ENCODE measurements at places on chromosomes 7 and 10.

DNA sequence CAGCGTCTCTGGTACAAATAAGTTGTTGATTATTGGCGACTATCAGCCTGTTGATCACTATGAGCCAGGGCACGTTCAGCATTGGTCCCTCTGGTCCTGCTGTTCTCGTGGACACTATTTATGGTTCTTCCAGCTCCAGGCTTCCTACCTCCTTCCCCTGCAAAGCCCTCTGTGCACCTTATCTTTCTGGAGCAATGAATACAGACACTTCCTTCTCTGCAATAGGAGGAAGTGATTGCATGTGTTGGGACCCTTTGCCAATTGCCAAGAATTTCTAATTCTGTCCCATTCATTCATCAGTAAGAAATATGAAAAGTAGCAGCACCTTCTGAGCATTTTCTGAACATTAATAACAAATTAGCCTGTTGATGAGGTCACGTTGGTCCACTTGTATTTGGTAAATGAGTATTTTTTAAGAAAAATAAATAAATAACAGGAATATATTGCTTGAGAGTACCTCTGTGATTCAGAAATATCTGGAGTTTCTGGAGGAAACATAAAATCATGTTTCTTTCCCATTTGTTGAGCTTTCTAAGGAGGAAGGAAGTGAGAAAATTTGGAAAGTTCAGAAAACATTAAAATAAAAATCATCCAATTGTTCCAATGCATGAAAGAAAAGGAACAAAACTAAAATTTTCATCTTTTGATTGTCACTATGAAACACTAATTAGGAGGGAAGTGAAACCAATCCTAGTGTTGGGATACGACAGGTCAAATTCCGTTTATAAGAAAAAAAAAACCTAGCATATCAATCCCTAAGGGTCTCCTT is 259.1 kb upstream of the KLF6 start:
- no peak for ATAC-seq

GRCh38 chr7:18530224-18531179 is 35.0 kb downstream of the HDAC9 start:
- ATAC-seq = peak; percentile 91

- ATAC-seq = no peak
Observed at GRCh38 chr10:88835910-88836221, 15.8 kb downstream of the ANKRD22 start.

- ATAC-seq = peak; percentile 78
Observed at GRCh38 chr7:130560972-130561371, 69.1 kb downstream of the MEST start.

- ATAC-seq = no peak
Observed at GRCh38 chr7:131629217-131629882, 72.9 kb upstream of the PODXL start.

- ATAC-seq = no peak
Observed at GRCh38 chr10:70169649-70170364, 507 bp downstream of the SAR1A start.

DNA sequence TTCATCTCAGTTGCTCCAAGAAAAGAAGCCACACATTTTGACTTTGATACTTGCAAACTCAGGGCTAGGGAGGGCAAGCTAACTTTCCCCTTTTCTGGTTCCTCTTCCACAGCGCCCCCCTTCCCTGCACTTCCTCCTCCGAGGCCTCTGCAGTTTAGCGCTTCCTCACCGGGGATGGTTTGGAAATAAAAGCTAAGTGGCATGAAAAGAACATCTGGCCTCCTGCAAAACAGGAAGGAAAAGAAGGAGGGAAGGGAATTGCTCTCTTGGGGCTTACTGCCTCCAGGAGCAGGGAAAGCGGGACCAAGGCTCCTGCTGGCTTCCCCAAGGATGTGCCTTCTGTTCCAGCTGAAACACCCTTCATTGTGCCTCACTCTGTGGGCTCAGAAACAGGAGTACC is 42.3 kb downstream of the PRKCQ start:
- no peak for ATAC-seq

DNA sequence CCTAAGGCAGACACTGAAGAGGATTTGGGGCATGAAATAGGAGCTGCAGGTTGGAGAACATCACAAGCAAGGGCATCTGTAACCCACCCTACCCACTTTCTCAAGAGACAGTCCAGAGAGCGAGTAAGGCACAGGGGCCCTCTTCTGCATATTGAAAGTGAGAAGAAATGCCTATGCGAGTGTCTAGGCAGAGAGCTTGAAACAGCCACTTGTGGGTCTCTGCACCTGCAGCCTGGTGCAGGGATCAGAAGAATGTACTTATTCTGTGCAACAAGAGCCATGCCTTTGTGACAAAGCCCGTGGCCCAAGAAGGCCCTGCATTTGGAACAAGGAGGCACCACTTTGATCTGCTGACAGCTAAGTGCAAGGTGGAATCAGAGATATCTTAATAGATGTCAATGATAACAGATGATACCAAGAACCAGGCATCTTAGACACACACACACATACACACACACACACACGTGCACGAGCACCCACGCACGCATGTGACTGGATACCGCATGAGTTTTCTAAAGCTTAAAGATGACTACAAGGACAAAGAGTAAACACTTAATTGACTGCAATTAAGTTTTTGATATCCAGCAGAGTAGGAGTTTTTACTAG is 89.3 kb downstream of the NPSR1 start:
- no peak for ATAC-seq

- ATAC-seq = no peak
Observed at GRCh38 chr7:85770332-85770731, 583.5 kb upstream of the SEMA3D start.

- no peak for ATAC-seq
Observed at GRCh38 chr7:25849500-25850184, 302.4 kb upstream of the NFE2L3 start.

DNA sequence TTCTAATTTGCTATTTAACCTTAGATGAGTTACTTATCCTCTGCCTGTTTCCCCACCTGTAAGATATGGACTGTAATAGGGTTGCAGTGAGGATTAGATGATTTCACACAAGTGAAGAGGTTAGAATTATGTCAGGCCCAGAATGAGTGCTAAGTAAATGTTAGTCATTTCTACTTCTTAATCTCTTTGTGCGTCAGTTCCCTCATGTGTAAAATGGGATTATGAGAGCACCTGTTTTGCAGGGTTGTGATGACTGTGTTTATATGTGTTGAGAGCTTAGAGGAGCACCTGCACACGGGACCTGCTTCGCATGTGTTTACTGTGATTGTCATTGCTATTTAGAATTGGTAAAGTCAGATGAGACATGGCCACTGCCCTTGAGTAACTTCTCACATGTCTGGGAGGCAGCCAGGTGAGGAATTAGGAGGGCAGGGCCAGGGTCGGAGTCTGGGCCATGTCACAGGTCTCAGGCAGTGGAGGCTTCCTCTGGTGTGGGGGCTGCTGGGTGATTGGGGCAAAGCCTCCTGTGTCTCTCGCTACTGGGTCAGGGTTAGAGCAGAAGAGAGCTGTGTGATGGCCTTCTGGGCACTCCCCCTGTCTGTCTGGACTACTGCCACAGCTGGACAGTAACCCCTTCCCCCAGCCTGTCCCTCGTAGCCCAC is 106.7 kb downstream of the WDFY4 start:
- ATAC-seq = no peak

DNA sequence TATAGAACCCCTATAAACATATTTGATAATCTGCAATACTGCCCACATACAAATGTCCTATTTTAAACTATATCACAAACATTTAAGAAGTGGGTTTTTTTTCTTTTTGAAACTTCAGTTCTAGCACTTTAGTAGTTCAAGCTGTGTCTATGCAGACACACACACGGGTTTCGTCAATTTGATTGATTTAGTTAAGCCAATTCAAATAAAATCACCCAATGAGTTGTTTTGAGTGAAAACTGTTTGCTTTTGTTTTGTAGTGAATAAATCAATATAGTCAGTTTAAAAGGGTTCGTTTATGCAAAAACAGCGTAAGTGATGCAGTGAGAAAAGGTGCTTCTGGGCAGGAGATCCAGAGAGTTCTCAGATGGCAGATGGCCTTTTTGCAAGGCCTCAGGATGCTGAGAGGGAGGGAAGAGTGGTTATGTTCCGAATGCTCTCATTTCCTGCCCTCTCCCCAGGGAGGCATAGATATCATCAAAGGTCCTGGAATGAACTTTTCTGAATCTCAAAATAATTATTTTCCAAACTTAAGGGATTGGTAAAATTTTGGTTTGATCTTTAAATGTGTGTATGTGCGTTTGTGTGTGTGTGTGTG is 102.7 kb downstream of the AGMO start:
- no peak for ATAC-seq

DNA sequence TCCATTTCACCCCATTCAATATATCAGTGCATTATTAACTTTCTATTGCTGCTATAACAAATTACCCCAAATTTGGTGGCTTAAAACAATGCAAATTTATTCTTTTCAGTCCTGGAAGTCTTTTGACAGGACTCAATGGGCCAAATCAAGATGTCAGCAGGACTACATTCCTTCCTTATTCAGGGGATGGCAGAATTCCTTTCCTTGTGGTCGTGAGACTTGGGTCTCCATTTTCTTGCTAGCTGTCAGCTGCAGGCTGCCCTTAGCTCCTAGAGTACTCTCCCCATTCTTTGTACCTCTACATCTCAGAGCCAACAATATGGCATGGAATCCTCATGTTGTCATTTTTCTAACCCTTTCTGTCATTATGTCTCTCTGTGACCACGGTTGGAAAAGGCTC is 310.6 kb downstream of the HDAC9 start:
- ATAC-seq = no peak

GRCh38 chr10:63713191-63714144 is 192.3 kb downstream of the REEP3 start:
- no peak for ATAC-seq

- ATAC-seq = no peak
Observed at GRCh38 chr10:66748217-66748616, 177.6 kb upstream of the LRRTM3 start.

GRCh38 chr7:105905209-105905909 is 29.0 kb upstream of the ATXN7L1 start:
- no peak for ATAC-seq

- ATAC-seq = peak; percentile 45
Observed at GRCh38 chr7:6409944-6410693, 37.6 kb downstream of the DAGLB start.

DNA sequence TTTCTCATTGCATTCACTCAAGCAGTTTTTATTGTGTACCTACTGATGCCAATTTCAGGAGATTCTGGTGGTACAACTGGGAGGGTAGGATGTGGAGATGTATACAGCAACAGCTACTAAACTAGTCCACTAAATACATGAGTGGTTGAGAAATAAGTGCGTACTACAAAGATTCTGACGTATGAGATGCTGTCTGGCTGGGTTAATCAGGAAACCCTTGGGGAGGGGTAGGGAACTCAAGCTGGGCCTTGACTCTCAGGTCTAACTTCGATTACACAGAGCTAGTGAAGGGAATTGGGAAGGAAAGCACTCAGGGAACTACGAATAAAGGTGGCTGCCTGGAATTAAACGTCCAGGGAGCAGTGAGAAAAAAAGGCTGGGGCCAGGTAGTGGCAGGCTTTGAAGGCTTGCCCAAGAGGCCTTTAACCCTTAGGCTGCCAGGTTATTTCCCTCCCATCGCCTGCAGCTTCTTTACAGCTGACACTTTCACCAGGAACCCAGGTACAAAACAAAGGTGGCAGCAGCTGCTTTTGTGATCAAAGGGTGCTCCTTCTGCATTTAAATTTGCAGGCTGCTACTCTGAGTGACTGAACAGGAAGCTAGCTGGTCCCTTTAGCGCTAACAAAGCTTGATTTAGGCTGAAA is 3.2 kb downstream of the MMS19 start:
- no peak for ATAC-seq

DNA sequence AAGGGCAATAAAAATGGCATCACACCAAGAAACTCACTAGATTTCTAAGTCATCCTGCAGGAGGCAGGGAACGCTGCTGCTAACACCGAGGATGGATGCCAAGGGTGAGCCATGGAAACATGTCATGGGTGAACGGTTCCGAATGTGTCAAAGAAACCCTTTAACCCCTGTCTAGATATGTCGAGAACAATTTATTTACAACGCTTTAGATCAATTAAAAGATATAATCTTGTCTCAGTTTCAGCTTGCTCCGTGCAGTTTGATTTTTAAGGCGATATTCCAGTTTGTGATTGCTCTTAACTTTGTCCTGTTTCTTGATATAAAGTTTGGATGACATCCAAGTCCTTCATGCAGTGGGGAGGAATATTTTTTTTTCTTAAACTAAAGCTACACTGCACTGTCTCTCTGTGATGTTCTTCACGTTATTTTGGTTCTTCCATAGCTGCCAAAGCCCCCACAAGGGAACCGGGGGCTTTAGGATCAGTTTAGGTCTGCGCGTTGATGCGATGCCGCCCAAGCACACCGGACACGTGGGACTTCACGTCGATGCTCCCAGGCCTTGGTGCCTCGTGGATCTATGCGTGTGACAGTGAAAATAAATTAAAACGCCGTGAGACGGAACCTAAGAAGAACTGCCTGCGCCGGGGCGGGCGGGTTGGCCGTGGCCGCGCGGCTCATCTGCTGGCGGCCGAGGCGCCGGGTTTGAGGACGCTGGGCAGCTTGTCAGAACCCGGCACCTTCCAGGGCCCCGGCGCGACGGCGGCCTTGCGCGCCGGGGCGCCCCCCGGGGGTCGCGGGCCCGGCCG is 220.3 kb downstream of the PHTF2 start:
- ATAC-seq = peak; percentile 42

DNA sequence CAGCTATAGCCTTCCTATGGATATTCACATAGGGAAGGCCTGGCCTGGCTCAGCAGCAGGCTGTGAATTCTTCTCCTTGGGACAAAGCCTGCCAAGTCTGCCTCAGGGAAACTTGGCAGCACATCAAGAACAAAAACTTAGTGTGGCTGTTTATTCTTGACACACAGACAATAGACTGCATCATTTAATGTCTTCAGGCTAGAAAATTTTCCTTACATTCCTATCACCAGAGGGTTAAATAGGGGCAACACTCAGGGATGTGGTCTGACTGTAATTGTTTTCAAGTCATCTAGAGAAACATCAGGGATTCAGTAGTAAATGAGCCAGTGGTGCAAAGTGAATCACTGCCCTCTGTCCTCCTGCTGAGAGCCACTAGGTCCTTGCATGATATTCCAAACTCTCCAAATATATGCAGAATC is 137.3 kb downstream of the SEMA3C start:
- no peak for ATAC-seq
